ENCODE measurements at places on chromosomes 2 and 18.

DNA sequence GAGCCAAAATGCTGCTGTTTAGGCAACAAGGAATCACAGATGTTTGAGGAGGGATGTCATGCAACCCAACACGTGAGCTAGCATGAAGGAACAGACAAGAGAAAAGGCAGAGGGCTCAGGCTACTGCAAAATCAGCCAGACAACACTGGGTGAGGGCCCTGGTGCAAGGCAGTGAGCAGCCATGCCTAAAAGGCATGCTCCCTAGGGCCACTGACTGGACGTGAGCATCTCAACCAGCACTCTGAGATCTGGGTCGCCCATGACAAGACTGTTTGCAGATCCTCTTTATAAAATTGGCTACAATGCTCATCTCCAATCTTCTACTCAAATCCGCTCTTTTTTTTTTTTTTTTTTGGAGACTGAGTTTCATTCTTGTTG lies 49.1 kb downstream of the KIAA2012 start:
- no peak for DNase-seq

DNA sequence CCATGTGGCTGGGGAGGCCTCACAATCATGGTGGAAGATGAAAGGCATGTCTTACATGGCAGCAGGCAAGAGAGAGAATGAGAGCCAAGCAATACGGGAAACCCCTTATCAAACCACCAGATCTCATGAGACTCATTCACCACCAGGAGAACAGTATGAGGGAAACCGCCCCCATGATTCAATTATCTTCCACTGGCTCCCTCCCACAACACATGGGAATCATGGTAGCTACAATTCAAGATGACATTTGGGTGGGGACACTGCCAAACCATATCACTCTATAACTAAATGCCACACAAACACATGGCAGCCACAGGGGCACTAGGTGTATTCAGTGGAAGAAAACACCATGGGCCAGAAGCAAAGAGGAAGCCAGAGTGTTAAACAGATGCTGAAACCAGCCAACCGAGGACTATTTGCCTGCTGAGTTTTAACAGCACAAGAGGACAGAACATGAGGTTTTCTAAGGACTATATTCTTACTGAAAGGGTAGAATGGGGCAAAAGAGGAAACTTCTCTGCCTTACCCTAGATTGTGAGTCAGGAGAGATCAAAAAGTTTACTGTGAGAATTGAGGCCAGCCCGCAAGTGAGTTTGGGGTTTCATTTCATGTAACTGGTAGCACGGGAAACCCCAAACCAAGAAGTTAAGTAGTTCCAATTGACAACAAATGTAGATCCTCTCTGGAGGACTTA lies 49.2 kb downstream of the SIGLEC15 start:
- DNase-seq, result no peak

GRCh38 chr18:3855966-3856365 lies 406.0 kb downstream of the TGIF1 start:
- no peak for DNase-seq

DNA sequence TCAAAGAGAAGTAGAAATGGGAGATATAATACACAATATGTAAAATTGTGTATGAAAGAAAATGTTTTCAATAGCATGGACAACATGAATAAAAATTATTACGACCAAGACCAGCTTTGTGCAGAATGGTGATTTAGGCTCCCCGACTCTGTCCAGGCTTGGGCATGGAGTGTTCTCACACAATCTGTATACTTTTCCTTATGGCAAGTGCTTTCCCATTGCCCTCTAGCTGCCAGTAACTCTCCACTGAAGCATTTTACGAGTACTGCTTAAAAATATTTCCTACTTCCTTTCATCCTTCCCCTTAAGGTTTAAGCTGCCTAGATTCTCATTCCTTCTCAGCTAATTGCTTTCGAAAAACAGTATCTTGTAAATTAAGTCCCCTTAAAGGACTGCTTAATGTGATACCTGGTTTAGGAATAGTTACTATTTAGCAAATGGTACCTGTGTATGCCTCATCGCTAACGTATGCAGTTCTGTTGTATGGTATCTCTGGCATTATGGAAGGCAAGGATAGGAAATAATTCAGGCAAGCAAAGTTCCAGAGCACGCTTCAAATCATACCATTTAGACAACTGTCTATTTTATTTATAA lies 714.6 kb downstream of the ERBB4 start:
- DNase-seq, result no peak

GRCh38 chr2:186696290-186696689 lies 2.4 kb downstream of the FAM171B start:
- no peak for DNase-seq

DNA sequence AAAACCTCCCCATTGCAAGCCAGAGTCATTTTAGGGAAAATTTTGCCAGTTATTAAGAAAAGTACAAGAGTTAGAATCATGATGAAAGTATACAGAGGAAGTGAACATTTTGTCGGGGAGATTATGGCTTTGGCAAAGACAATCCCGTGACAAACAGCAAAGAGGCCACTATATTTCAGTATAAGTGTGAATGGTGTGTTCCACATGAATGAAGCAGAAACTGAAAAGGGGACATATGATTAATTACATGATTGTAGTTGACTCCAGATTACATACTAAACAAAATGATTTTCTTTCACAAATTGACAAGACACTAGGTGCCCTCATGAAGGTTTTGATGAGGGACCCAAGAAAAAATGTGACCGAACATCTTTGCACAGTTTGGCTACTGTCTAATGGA lies 42.0 kb downstream of the SP140 start:
- DNase-seq, result no peak

- no peak for DNase-seq
Measured at GRCh38 chr2:144320491-144320890, 199.4 kb downstream of the ZEB2 start.

GRCh38 chr2:113390124-113390849 lies 47.2 kb upstream of the ZNG1B start:
- peak; percentile 53 for DNase-seq

GRCh38 chr2:40147360-40147759 lies 304.5 kb downstream of the SLC8A1 start:
- no peak for DNase-seq

DNA sequence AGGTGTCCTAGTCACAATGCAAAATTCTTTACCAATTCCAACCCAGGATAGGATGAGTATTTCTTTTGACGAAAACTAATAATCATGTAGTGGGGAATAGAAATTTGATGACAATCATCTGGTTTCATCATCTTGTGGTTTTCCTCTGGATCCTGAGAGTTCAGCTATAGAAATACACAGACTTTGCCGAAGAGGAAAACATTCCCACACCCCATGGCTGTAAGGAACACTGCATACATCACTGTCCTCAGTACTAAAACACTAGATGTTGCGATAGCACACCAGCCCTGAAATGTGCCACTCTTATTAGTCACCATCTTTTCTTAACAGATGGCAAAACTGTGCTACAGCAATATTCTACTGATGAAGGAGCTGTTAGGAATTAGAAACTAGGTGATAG lies 29.4 kb downstream of the CERKL start:
- no peak for DNase-seq

DNA sequence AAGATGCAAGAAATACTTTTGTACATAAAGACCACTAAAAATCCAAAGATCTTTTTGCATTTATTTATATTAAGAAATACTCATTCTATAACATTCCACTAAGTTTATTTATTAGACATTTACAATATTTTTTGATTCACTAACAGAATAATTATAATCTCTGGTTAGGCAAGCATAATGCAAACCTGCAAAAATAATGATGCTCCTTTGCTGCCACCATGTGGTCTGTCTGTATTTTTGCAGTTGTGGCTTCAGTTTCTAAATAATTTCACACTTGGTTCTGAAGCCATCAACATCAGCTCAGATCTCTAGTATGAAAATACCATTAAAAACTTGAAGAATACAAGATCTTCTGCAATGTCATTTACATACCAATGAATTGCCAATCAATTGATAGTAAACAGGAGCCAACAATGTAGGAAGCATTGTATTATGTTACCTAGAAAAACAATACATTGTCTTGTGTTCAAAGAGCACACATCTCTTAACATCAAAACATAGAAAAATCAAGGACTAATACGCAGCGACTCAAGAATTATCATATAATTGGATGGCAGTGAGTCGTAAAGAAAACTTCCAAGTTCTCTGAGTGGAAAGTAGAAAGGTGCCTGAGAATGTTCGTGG lies 28.8 kb upstream of the WDR75 start:
- peak; percentile 44 for DNase-seq

GRCh38 chr2:71191570-71191943 lies 35.3 kb downstream of the PAIP2B start:
- no peak for DNase-seq

GRCh38 chr2:85401464-85401805 lies 8.7 kb downstream of the CAPG start:
- DNase-seq, result no peak

DNA sequence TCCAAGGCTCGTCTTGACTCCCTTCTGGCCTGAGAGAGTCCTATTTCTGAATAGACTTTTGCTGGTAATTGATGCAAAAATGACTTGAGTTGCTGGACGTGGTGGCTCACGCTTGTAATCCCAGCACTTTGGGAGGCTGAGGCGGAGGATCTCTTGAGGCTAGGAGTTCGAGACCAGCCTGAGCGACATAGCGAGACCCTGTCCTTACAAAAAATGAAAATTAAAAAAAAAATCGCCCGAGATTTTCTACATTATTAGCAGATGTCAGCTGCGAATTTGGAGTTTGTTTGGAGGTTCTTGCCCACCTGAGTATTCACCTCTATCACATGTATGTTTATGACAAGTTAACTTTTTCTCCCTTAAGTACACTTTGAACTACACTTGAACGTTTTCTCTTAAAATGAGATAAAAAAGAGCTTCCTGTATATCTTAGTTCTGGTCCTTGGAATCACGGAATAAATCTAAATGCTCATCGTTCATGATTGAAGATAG lies 471 bp upstream of the C2orf42 start:
- DNase-seq, result no peak

DNA sequence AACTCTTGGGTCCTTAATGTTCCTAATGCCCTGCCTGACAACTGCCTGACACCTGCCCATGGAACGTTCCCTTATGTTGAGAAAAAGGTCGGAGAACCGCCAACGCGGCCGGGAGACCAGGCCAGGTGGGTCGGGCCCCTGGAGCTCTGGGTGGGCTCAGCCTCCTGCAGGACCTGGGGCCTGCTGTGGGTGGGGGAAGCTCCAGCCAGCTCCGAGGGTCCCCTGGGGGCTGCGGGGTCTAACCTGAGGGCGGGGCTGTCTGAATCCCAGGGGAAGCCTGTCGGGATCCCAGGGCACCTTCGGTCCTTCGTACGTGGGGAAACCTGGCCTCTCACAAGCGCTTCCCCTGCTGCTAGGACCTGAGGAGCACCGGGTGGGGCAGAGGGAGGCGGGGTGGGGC lies 296.0 kb downstream of the NDUFA10 start:
- DNase-seq, result no peak

GRCh38 chr2:237051861-237052260 lies 33.8 kb upstream of the COPS8 start:
- DNase-seq, result no peak

DNA sequence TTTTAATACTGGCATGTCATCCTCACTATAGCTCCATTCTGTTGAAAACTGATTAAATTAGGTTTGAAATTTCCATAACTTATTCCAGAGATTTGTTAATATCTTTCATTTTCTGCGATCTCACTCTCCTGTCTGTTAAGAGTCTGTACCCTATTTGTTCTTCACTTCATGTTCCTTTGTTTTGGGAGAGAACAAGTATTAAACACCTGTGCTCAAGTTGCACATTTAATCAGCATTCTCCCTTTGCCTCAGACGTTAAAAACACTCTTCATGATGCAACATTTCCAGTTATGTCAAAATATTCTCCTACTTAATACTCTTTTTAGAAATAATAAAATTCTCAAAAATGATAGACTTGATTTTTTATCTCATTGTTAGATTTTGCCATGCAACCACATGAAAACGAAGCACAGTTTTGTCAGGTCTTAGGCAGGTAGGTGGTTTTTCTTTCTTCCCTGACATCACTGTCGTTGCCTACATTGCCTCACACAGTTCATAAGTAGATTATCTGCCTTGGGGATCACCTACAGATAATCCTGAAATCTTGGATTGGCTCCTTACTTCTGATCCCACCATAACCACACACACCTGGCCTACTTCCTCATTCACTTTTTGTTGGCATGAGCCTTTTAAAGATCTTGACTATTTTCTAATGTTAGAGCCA lies 109.9 kb downstream of the GAREM1 start:
- no peak for DNase-seq

DNA sequence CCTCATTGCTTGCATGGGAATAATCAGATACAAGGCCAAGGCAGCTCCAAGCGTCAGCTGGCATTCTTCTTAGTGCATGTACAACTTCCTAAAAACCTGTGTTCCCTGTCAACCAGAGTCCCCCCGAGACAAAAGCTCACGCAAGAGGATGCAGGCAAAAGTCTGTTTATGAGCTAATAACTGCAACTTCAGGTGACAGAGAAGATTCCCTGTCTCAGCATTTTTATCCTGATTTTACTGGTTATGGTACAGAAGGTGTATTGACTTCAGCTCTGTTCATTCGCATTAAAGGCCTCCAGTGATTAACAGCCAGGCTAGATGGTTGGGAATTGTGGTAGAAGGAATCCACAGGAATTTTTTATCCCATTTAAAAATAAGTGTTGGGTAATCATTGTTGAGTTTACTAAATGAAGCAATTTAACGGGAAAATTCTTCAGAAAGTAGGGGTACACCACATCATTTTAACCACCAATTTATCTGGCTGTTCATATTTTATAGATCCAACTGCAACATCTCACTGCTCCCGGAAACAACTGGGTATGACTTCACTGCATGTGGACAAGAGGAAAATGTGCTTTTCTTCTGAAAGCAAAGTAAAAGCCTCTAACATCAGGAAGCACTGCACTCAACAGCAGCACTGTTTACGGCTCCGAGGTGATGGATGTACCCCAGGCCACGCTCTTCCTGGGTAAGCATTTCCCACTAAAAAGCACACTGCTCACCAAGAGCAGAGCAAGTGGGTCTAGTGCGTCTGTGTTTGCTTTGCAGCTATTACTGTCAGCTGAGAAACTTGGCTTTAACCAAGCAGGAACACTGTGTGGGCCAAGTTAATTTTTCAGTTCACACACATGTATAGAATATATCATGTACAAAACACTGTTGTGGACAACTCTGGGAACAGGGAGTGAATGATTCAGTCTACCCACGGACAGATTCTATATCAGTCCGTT lies 31.9 kb downstream of the CCBE1 start:
- no peak for DNase-seq

- DNase-seq, result no peak
Measured at GRCh38 chr2:23536326-23536725, 151.3 kb downstream of the KLHL29 start.

GRCh38 chr2:48589170-48589767 lies 28.4 kb upstream of the GTF2A1L start:
- no peak for DNase-seq

GRCh38 chr18:35415511-35416073 lies 38.5 kb upstream of the ZNF396 start:
- no peak for DNase-seq
